ENCODE measurements at places on chromosomes 1 and 21. TPM values are rescaled to one million over a fixed set of nuclear protein-coding genes. Genes with fewer than 3 reads are reported as not detected.

Gene SFT2D2
- total RNA-seq, result 17.3 TPM

Gene B3GALT6
- total RNA-seq, result 18.1 TPM

Gene PGLYRP4
- not detected for total RNA-seq

Gene HCRTR1
- not detected for total RNA-seq

Gene SYF2
- total RNA-seq, result 34.3 TPM

Gene CLCA4
- total RNA-seq, result not detected

Gene LDLRAD2
- 0.02 TPM for total RNA-seq

Gene EDARADD
- 3.4 TPM for total RNA-seq

Gene CEP104
- total RNA-seq, result 14.7 TPM

Gene RNU1-3
- total RNA-seq, result not detected

Gene PLXNA2
- 2.0 TPM for total RNA-seq

Gene IGSF9
- 0.23 TPM for total RNA-seq

Gene SPRR1A
- total RNA-seq, result not detected

Gene SOD1
- 361 TPM for total RNA-seq

Gene RGS8
- not detected for total RNA-seq

Gene MACF1
- 37.8 TPM for total RNA-seq

Gene ARHGEF16
- 3.2 TPM for total RNA-seq

Gene NLRP3
- total RNA-seq, result not detected
